Caki2 (cell line): ENCODE measurements at places on chromosomes 7 and 10. TPM values are rescaled to one million over a fixed set of nuclear protein-coding genes. Genes with fewer than 3 reads are reported as not detected.

Gene LRRC61
- total RNA-seq = 53.9 and 54.9 TPM in 2 replicates

Gene SLC26A5
- total RNA-seq = not detected in 2 replicates

Gene SLC29A4
- 23.8 and 30.2 TPM in 2 replicates for total RNA-seq

Gene PDE1C
- 0.17 and 10.2 TPM in 2 replicates for total RNA-seq

Gene CNTNAP2
- total RNA-seq = not detected in 2 replicates

Gene LYZL2
- total RNA-seq = not detected in 2 replicates

Gene KCP
- total RNA-seq = 2.1 and 5.1 TPM in 2 replicates

Gene PDZD7
- 0.51 and 5.3 TPM in 2 replicates for total RNA-seq

Gene SPDYE2
- total RNA-seq = not detected in 2 replicates

Gene CEP55
- total RNA-seq = 44.4 and 58.9 TPM in 2 replicates

Gene MCM10
- total RNA-seq = 19.9 and 47.0 TPM in 2 replicates

Gene JCAD
- total RNA-seq = 20.9 and 23.5 TPM in 2 replicates

Gene UPP1
- 163 and 175 TPM in 2 replicates for total RNA-seq

Gene TRIL
- 0.20 TPM in 1 of 2 replicates, not detected in the other for total RNA-seq

Gene BNIP3
- total RNA-seq = 564 and 575 TPM in 2 replicates

Gene HABP2
- 0.72 and 1.6 TPM in 2 replicates for total RNA-seq

Gene HOXA2
- 0.30 TPM in 1 of 2 replicates, not detected in the other for total RNA-seq

Gene IFT22
- 36.6 and 58.1 TPM in 2 replicates for total RNA-seq

Gene FFAR4
- total RNA-seq = not detected in 2 replicates

Gene CHAT
- not detected in 2 replicates for total RNA-seq

Gene EEF1AKMT2
- total RNA-seq = 29.0 and 44.7 TPM in 2 replicates

Gene ACSL5
- not detected in 2 replicates for total RNA-seq

Gene TRIM74
- 0.96 TPM in 1 of 2 replicates, not detected in the other for total RNA-seq

Gene TMEM72
- 1.5 TPM in 1 of 2 replicates, not detected in the other for total RNA-seq

Gene GALNT11
- 56.8 and 63.3 TPM in 2 replicates for total RNA-seq

Gene PLCE1
- 0.70 and 1.0 TPM in 2 replicates for total RNA-seq

Gene ZNF862
- total RNA-seq = 2.8 and 13.8 TPM in 2 replicates

Gene RELN
- 5.7 and 17.8 TPM in 2 replicates for total RNA-seq

Gene TSPAN12
- total RNA-seq = 45.3 and 46.5 TPM in 2 replicates

Gene RAB19
- 6.3 TPM in 1 of 2 replicates, not detected in the other for total RNA-seq

Gene SHLD2
- 17.0 and 20.0 TPM in 2 replicates for total RNA-seq

Gene EN2
- 1.3 and 6.7 TPM in 2 replicates for total RNA-seq

Gene OR2A1
- not detected in 2 replicates for total RNA-seq

Gene PCBD1
- 219 and 223 TPM in 2 replicates for total RNA-seq

Gene SNX10
- 17.9 and 24.4 TPM in 2 replicates for total RNA-seq

Gene HOXA5
- 53.0 and 130 TPM in 2 replicates for total RNA-seq

Gene ITPRID1
- total RNA-seq = not detected in 2 replicates

Gene NPY4R2
- not detected in 2 replicates for total RNA-seq

Gene PRSS37
- total RNA-seq = not detected in 2 replicates

Gene CAMK1D
- total RNA-seq = 11.0 and 11.7 TPM in 2 replicates

Gene ARHGAP19
- total RNA-seq = 1.7 and 4.5 TPM in 2 replicates

Gene VGF
- 0.14 and 0.74 TPM in 2 replicates for total RNA-seq

Gene AASS
- 0.51 TPM in 1 of 2 replicates, not detected in the other for total RNA-seq

Gene SRI
- total RNA-seq = 227 and 283 TPM in 2 replicates

Gene TAC1
- total RNA-seq = not detected in 2 replicates

Gene CARD11
- 9.7 and 10.3 TPM in 2 replicates for total RNA-seq

Gene SPDYE5
- total RNA-seq = not detected in 2 replicates

Gene NUTM2A
- total RNA-seq = 1.7 TPM in 1 of 2 replicates, not detected in the other

Gene PGAM2
- total RNA-seq = not detected in 2 replicates

Gene SLC25A40
- total RNA-seq = 7.4 and 15.3 TPM in 2 replicates

Gene SHTN1
- total RNA-seq = 5.8 and 44.9 TPM in 2 replicates

Gene SMO
- total RNA-seq = 47.7 and 62.3 TPM in 2 replicates
